A172 (cell line): ENCODE measurements at places on chromosomes 5 and 9. TPM values are rescaled to one million over a fixed set of nuclear protein-coding genes. Genes with fewer than 3 reads are reported as not detected.
A peak's percentile ranks its signal among the peaks of the same experiment; 100 is the strongest.

- DNase-seq, result peak; percentile 29
Measured at GRCh38 chr9:33129886-33130881, 37.0 kb downstream of the B4GALT1 start.

DNA sequence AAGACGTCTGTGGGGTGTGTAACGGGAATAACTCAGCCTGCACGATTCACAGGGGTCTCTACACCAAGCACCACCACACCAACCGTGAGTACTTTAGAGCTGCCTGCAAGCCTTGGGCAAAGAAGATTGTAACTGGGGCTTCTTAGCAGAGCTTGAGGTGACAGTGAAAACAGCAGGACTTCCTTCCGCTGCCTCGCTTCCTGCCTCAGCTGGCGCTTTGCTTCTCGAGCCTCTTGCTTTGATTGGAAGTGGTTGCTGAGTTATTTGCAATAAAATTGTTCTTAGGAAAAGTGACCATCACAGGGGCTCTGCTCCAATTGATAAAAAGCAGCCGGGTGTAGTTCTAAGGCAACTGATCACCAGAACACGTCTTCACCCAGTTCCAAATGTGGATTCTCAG is 99.1 kb downstream of the ADAMTS16 start:
- DNase-seq, result no peak

GRCh38 chr9:110999379-110999778 is 38.9 kb downstream of the LPAR1 start:
- DNase-seq, result no peak

Gene WWC1
- 19.1 and 20.7 TPM in 2 replicates for total RNA-seq

- DNase-seq, result peak; percentile 10
Measured at GRCh38 chr5:5025098-5025773, 114.9 kb upstream of the ADAMTS16 start.

DNA sequence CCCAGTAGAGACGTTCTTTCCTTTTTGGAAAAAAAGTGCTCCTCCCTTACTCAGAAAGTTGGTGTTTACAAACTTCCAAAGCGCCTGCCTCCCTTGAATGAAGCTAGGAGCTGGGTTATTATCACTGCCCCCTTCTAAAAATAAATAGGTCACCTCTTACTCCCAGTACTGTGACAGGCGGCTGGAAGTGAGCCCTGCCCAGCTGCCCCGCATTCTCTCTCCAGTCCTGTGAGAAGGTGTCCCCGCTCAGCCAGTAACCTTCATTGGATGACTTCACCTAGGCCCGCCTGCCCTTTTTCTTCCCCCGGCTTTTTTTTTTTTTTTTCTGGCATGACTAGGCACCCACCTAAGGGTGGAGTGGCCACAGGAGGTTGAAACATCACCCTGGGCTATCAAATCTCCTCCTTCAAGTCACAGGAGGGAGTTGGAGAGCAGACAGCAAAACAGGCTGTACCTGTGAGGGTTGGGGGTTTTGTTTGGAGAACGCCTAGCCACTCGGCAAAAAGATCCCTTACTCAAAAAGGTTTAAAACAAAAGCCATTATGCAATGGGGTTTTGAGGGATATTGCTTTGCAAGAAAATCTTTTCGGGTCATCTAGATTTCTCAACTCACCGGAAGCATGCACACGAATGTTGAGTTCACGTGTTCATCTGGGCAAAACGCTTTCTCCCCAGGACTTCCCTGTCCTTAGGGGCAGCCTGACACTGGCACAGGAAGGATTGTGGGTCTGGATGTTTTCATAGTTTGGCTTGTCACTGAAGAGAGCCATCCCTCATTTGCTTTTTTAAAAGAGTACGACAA is 43.3 kb upstream of the ZNF622 start:
- peak; percentile 85 for DNase-seq

GRCh38 chr9:136512651-136513071 is 29.8 kb upstream of the SEC16A start:
- DNase-seq, result no peak

DNA sequence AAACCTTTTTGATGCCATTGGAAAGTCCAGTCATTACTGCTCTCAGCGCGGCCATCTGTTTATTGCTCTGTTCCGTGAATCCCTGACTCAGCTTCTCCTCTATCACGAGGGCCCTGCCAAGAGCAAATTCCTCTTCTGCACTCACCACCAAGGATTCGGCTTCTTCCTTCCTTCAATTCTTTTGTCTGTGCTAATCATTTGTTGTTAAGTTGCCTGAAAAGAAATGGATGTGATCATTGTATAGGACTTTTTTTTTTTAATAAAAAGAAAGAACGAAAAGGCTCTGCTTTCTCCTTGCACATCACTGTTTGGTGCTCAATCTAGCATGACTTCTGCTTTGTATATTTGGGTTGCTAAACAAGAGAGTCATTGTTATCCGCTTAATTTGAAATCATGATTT is 128.7 kb upstream of the PIK3R1 start:
- DNase-seq, result no peak

Gene GLRA1
- total RNA-seq, result not detected in 2 replicates

GRCh38 chr5:143865426-143866025 is 53.6 kb downstream of the HMHB1 start:
- no peak for DNase-seq

Gene CCDC187
- total RNA-seq, result 0.05 and 0.07 TPM in 2 replicates

GRCh38 chr5:107195890-107196395 is 474.8 kb downstream of the EFNA5 start:
- DNase-seq, result no peak

- DNase-seq, result peak; percentile 49
Measured at GRCh38 chr9:135480071-135480939, 723 bp downstream of the PPP1R26 start.

DNA sequence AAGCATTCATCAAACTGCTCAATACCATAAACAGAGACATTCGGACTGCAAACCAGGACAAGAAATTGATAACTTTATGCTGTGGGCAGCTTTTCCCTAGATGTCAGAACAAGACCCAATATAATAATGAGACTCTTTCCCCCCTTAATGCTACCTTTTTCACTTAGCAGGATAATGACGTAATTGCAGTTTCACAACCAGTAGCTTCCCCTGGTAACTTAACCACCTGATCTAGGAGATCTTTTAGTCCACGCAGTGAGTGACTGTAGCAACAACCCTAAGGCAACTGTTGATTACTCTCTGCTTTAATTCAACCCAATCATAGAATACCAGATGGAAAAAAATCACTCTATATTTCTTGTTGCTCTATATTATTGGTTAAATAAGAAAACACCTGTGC is 56.3 kb downstream of the APBA1 start:
- DNase-seq, result no peak

GRCh38 chr5:169408171-169408570 is 107.2 kb upstream of the SLIT3 start:
- no peak for DNase-seq

Gene DNLZ
- 40.1 and 84.2 TPM in 2 replicates for total RNA-seq

Gene CTNND2
- total RNA-seq, result not detected in 2 replicates

DNA sequence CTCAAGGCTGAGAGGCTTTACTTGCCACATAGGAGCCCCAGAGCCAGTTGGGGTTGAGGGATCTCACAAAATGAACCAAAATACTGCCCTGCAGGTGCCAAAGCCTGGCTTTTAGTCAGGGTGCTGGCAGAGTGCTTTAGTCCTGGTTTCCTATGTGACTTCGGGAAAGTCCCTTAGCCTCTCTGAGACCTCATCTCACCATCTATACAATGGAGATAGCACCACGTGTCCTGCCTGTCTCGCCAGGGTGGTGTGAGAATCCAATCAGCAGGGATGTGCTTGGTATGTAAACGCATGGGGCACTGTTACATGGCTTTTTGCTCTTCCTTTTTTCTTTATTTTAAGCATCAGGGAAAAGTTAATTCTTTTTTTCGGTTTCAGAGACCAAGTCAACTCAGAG is 68.3 kb downstream of the SHB start:
- no peak for DNase-seq

DNA sequence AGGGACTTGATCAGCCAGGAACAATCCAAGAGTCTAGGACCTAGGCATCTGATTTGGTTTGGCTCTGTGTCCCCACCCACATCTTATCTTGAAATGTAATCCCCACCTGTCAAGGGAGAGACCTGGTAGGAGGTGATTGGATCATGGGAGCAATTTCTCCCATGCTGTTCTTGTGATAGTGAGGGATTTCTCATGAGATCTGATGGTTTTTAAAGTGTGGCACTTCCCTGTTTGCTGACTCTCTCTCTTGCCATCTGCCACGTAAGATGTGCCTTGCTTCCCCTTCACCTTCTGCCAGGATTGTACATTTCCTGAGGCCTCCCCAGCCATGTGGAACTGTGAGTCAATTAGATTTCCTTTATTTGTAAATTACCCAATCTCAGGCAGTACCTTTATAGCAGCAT is 201.7 kb upstream of the ACTBL2 start:
- DNase-seq, result no peak

DNA sequence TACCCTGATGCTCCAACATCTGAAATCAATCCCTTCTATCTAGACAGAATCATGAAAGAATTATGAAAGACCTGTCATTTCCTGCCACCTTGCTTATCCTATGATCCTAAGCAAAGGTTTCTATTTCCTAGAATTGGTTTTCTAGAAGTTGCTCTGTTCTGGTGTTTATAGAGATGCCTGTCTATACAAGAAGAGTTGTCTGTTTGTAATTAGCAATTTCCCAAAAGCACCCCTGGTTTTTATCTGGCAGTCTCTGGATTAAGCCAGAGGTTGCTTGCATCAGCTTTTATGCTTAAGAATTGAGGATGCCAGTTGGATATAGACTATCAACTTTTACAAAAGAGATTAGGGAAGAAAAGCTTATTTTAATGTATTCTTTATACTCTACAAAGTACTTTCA is 133.0 kb upstream of the EFNA5 start:
- no peak for DNase-seq

DNA sequence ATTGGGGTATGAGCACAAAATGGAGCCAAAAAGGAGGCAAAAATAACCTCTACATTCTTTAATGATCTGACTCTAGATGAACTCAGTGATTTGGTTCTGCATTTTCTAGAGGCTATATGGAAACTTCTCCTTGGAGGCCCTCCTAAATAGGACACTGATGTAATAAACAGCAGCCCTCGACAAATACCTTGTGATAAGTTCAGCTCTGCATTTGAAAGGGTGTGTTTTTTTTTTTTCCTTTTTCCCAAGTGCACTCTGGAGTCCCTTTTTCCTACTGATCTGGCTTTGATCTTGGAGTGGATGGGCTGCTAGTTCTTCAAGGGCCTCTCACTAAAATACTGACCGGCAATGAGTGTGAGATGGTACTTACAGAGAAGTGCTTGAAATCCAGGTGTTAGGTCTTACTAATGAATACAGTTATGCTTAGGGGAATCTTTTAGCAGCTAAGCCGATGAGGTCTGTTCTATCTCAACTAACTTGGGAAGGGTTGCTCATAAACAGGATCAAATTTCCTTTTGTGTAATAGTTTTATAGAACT is 161.7 kb downstream of the MAST4 start:
- no peak for DNase-seq

Gene PCDHB6
- 0.79 and 1.7 TPM in 2 replicates for total RNA-seq

- DNase-seq, result peak; percentile 36
Measured at GRCh38 chr5:1137567-1138444, 25.9 kb upstream of the SLC12A7 start.

DNA sequence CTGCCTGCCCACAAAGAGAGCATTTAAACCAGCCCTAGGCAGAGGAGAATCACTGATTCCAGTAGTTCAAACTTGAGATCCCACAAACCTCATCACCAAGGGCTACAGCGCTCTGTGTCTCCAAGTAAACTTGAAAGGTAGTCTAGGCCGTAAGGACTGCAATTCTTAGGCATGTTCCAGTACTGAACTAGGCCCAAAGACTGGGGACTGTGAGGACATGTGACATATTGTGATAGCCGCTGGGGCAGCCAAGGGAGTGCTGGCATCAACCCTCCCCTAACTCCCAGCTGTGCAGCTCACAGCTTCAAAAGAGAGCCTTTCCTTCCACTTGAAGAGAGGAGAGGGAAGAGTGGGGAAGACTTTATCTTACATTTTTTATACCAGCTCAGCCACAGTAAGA is 291.0 kb upstream of the PRR16 start:
- DNase-seq, result no peak

Gene ENTPD2
- not detected in 2 replicates for total RNA-seq

Gene REEP2
- total RNA-seq, result 37.7 and 43.5 TPM in 2 replicates

GRCh38 chr9:79688363-79688762 is 116.6 kb downstream of the TLE4 start:
- DNase-seq, result no peak

Gene SH3GL2
- 0.67 TPM in 1 of 2 replicates, not detected in the other for total RNA-seq

DNA sequence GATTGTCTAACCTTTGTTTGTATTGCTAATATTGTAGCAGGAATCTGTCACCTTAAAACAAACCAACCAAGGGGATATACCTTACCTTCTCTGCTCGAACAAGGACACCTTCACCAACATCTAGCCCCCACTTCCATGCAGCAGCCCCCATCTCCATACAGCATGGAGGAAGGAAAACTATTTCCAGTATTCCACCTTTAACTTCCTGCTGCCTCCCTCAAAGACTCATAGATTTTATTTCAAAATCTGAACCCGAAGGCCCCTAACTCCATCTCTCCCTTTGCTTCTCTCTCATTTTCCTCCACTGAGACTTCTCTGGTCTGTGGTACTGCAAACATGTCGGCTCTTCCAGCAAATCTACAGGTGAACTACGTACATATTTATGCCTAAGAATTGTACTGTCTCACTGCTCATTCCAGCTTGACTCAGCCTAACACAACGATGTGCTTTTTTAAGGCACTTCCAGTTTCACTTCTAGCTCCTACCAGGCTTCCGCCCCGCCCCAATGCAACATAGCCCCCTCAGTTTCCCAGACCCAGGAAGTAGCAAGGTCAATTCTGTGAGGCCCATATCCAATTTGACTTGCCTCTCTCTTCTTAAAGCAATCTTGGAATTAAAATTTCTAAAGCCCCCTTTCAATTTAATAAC is 70.7 kb upstream of the RNF38 start:
- peak; percentile 61 for DNase-seq

DNA sequence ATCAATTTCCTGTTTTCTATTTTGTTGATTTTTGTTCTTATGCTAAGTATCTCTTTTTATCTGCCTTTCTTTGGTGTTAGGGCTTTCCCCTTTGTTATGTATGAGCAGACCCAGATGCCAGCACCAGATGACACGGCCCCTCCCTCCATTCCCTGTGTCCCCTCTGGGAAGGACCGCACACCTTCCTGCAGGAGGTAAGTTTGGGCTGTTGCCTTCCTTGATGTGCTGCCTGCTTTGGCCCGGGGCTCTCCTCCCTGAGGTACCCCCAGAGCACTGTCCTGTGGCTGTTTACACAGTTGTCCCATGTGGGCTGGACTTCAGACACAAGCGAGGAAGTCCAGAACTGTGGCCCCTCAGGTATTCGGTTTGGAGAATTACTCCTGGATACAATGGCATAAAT is 343.8 kb upstream of the IRX1 start:
- DNase-seq, result no peak

Gene SH3GLB2
- total RNA-seq, result 155 and 156 TPM in 2 replicates

DNA sequence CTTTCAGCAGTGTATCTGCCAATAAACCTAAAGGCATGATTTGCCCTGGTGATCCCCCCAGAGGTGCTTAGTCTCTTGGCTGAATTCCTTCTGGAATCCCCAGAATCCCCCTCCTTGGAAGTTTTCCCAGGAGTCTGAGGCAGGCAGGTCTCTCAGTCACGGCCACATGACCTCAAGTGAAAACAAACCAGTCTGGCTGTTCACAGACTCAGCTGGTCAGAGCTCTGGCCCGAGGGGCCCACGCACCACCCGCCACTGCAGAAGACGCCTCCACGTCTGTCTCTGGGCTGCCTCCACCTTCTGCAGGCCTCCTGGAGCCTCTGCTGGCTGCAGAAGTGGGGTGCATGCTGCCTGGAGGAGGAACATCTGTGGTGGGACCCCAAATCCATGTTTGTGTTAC is 52.5 kb downstream of the HRH2 start:
- no peak for DNase-seq

Gene IL7R
- total RNA-seq, result 114 and 160 TPM in 2 replicates

Gene PTPRD
- 0.71 and 1.0 TPM in 2 replicates for total RNA-seq

- DNase-seq, result no peak
Measured at GRCh38 chr5:43006424-43007202, 33.5 kb downstream of the ANXA2R start.

- DNase-seq, result peak; percentile 48
Measured at GRCh38 chr9:13427587-13427986, 148.1 kb upstream of the MPDZ start.
